AG10803 (cell line): ENCODE measurements at places on chromosomes 5 and 9.

DNA sequence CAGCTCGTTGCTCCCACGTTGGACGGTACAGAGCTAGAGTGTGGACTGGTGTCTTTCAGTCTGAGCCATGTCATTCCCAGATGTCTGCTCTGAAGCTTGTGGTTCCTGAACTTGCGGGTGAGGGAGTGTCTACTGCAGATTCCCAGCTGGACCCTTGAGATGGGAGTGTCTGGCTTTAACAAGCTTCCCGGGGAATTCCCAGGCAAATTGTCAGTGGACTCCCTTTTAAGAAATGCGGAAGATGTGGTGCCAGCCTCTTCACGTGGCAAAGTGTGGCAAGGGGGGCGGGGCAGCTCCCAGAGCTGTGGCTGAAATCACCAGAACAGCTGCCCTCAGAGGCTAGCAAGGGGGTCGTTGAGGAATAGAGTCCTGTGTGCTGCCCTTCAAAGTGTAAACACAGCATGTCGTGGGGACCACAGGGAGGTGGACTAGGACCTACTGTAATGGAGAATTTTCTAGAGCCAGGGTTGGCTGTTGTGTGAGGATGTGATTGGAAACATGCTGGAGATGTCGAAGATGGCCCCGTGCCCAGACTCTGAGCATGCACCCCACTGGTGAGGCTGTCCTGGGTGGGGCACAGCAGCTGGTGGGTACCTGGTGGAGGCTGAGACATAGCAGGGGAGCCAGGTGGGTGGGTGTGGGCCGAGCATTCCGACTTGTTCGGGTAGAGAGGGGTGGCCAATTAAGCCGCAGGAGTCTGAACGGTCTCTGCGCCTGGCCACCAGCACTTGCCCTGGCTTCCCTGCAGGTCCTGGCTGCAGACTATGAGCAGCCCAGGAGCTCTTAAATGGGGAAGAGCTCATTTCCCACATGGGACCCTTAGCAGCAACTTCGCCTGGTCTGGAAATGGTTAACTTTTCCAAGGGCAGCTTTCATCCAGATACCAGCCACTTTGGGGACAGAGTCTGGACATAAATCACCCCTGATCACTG is 37.4 kb downstream of the PRRX2 start:
- peak; percentile 99 for DNase-seq

- peak; percentile 26 for DNase-seq
Measured at GRCh38 chr9:109969011-109969410, 189.0 kb downstream of the PALM2AKAP2 start.

- DNase-seq, result no peak
Measured at GRCh38 chr9:78782234-78782633, 485.3 kb downstream of the PSAT1 start.

DNA sequence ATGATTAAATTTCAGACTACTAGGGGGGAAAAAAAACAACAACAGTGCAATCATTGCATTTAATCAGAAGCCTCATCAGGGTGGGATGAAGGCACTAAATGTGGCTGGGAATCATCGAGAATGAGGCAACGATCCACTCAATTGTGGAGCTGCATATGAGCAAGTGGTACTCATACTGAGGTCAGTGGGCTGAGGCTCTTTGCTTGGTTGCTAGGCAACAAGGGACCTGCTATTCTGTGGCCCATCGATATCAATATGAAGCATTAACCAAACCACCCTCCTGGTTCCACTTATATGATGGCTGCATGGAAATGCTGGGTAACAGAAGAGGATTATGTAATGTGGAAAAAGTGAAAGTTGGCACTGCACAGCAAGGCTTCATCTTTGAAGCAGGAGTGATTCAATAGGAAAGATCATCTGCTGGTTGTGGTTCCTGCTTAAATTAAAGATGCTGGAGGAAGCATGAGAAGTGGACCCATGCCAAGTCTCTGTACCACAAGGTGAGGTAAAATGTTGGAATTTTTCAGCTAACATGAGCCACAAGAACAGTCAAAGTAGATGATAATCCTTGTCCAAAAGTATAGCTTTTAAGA is 159.8 kb upstream of the HMHB1 start:
- peak; percentile 49 for DNase-seq

DNA sequence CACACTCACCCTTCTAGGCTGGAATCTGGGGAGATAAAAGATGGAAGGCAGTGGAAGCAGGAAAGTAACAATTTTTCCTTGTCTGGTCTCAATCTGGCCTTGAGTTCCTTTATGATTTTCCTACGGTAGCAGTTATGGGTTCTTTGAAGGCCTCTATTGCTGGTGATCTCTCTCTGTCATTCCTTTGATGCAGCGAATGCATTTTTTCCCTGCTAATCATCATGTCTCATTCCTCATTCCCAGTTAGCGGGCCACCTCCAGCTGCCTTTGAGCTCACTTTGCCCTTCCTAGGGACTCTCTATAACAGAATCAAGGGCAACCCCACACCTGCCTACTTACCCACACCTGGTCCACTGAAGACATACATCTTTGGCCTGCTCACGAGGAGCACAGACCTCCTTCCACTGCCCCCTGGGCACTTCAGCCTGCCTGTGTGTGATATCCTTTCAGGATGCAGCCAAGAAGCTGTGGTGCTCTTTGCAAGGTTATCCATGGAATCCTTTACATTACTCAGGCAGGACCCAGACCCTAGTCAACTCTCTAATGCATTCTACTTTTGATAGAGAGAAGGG is 191.7 kb downstream of the DRD1 start:
- DNase-seq, result peak; percentile 21

DNA sequence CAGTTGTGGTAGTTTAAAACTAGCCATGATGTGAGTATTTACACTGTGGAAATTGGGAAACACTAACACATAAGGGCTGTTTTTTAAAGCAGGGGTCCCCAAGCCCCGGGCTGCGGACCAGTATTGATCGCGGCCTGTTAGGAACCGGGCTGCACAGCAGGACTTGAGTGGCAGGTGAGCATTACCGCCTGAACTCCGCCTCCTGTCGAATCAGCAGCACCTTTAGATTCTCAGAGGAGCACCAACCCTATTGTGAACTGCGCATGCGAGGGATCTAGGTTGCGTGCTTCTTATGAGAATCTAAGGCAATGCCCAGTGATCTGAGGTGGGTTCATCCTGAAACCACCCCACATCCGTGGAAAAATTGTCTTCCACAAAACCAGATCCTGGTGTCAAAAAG is 127.8 kb downstream of the PCSK5 start:
- DNase-seq, result no peak

DNA sequence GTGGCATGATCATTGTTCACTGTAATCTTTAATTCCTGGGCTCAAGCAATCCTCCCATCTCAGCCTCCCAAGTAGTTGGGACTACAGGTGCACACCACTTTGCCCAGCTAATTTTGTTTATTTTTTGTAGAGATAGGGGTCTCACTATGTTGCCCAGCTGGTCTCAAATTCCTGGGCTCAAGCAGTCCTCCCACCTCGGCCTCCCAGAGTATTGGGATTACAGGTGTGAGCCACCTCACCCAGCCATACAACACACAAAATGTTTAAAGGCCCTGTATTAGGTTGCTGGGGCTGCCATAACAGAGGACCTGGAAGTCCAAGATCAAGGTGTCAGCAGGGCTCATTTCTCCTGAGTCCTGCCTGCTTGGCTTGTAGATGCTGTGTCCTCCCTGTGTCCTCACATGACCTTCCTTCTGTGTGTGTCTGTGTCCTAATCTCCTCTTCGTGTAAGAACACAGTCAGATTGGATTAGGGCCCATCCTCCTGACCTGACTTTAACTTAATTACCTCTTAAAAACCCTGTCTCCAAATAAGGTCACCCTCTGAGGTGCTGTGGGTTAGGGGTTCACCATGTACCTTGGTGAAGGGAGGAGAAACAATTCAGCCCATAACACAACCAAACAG is 5.4 kb downstream of the UBE2QL1 start:
- no peak for DNase-seq

- no peak for DNase-seq
Measured at GRCh38 chr5:147971472-147971871, 65.1 kb upstream of the C5orf46 start.

GRCh38 chr5:139690803-139691629 is 42.9 kb downstream of the CXXC5 start:
- DNase-seq, result no peak

DNA sequence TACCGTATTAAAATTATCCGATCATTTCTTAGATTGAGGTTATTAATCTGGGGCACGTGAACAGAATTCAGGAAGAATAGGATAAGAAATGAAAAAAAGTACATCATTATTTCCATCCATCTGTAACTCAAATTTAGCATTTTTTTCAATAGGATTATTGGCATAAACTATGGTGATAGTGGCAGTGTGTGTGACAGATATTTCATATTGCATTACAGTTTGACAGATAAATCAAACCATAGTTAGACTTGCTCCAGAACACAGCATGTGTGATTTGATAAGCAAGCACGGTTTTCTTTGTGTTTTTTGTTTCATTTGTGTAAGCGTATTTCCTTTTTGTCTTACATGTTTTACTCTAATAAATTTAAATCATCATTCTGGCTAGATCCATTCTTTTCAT is 155.0 kb downstream of the CDH9 start:
- DNase-seq, result no peak

DNA sequence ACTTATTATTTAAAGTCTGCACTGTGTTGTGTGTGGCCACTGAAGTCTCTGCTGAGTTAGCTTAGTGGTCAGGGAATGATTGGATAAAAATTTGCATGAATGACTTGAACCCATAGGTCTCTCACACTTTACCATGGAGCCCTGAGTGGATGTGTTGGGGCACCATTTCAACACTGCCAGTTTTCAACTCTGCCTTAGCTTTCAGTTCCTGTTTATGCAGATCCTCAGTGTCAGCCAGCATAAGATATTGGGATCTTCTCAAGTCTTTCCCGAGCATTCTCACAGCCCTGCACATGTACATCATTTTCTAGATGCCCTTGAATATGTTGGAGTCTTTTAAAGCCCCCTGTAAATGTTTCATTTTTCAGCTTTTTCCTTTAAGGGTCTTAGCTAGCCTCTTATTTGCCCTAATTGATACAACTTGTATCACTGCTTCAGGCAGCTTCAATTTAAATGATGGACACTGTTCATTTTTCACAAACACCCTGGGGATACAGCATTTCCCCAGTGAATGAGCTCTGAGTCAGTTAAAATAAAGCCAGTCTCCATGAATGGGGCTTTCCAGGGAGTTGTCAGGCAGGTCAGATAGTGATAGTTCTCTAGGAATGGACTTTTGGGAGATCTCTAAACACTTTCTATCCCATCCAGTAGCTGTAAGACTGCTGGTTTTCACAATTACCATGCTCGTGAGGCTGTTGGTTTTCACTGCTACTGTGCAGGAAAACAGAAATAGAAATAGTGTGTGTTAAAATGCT is 211.9 kb upstream of the PAPPA start:
- DNase-seq, result peak; percentile 42

DNA sequence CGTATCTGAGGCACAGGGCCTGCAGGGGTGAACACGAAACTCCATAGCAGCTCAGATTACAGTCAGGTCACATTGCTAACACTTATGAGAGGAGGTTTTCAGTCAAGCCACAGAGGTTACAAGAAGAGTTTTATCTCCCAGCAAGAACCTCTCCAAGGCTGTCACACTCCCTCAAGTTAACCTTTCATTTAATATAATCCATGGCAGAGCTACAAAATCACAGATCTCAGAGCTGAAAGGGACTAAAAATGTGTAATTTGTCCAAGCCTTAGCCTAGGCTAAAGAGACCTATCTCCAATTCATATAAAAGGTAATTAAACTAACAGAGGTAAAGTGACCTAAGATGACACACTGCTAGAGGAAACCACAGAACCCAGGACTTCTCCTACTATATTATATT is 57.2 kb downstream of the MLANA start:
- DNase-seq, result no peak

DNA sequence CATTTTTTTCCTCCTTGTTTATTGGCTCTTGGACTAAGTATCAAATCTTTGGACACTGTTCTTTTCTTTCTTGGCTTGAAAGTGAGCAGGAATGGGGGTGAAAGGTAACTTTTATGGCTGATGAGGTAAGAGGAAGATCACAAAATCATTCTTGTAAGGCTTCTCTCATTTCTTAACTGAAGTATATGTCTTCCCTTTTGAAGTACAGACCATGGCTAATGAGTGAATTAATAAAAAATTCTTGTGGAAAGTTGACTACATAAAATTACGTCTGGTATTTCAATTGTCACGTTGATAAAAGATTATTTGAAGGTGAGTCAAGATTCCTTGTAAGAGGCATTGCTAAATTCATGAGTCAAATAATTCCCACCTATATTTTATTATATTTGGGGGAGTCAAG is 25.1 kb downstream of the VCAN start:
- DNase-seq, result no peak

DNA sequence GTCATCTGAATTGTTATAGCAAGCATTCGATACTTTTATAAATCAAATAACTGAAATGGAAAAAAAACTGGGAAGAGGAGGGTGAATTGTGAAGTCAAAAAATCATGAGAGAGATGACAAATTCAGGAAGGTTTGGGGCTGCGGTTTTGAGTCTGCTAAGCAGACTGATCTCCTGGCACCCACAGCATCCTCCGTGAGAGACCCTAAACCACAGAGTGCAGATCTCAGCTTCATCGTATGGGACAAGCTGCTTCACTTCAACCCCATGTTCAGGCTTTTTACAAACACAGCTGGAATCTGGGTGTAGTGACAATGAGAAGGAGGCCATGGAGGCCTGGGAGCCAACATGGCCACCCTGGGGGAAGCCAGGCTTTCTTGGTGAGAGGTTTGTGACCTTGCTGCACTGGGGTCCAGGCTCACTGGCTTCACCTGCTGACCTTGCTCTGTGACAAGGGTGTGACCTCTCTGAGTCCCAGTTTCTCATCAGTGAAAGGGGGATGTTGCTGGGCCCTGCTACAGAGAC is 19.4 kb downstream of the USP20 start:
- DNase-seq, result no peak

DNA sequence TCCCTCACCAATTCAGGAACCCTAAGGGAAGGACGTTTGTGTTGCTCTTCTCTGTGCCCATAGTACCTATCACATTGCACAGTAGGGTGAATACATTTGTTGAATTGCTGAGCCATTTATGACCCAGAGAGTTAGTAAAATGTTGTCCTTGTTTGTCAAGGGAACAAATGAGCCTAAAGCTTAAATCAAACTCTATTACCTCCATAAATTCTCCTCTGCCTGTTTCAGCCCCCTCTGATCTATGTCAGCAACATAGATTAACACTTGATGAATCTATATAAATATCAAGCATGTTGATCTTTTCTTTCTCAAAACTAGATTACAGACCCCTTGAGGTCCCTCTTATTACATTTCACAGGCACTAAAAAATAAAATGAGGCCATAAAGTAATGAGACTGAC is 7.1 kb downstream of the SLC1A1 start:
- DNase-seq, result no peak

GRCh38 chr9:133580419-133580738 is 28.8 kb downstream of the FAM163B start:
- DNase-seq, result no peak

- DNase-seq, result no peak
Measured at GRCh38 chr5:175484322-175484721, 6.0 kb downstream of the SFXN1 start.

- no peak for DNase-seq
Measured at GRCh38 chr5:5422819-5423515, 490 bp downstream of the ICE1 start.

DNA sequence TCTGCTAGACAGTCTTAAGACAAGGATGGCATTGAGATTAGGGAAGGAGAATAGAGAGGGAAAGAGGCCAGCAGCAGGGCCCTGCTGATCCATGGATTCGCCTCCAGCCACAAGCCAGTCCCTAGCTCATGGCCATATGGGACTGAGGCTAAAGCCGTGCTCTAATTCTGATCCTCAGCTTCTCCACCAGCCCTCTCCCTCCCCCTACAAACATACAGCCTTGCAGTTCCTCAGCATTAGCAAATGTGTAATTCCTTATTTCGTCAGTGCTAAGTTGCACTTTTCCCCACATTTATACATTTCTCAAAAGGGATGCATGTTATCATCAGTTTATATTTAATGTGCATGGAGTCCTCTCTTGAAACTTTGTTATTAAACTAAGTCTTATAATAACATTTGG is 34.8 kb downstream of the ZNF462 start:
- no peak for DNase-seq
